HCT116 (cell line): ENCODE measurements at places on chromosomes 6 and 20.
A peak's percentile ranks its signal among the peaks of the same experiment; 100 is the strongest.

GRCh38 chr20:1667502-1668085 is 10.0 kb upstream of the SIRPG start:
- no peak for DNase-seq

- no peak for DNase-seq
Observed at GRCh38 chr6:115865914-115866313, 194.8 kb downstream of the FRK start.

DNA sequence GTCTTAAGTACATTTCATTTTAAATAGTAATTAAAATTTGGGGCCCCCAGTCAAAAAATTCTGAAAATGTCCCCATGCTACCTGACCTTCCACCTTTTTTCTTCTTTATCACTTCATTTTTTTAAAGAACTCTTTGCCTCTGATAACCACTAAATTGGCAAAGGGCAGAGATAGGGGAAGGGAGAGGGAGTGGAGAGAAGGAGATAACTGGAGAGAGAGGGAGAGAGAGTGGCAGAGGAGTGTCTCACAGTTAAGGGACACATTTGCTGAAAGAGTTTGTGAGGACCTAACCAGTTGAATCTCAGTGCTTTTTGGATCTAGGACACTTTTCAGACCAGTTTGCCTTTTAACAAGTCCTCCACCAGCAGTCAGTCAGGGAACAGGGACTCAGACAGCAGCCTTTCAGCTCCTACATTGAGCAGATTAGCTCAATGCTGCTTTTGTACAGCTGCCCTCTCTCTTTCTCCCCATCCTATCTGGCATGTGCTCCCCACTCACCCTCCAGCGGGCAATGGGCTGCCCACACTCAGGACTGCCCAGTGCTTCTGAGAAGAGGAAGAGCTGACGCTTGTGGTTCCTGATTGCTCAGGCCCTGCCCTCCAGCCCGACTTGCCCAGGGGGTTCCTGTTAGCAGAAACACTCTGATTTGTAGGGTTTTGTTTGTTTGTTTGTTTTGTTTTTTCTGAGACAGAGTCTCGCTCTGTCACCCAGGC is 14.4 kb downstream of the ARMC2 start:
- DNase-seq = no peak

- DNase-seq = no peak
Observed at GRCh38 chr20:57469418-57470211, 55.3 kb downstream of the CTCFL start.

GRCh38 chr6:131443014-131443413 is 130.0 kb upstream of the ARG1 start:
- no peak for DNase-seq

DNA sequence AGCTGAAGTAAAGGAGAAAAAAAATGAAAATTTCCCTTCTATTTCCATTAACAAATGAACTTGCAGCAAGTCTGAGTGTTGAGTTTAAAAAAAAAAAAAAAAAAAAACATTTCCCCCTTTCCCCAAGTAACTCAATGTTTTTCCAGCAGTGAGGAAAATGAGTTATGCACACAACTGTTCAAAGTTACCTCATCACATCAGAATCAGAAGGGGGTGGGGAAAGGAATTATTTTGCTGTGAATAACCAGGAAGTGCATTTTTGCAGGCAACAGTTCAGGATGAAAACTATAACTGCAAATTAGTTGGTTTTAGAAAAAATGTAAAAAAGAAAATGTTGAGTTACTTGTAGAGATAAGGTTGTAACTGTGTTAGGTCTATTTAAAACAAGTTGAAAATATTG is 568.9 kb upstream of the CITED2 start:
- DNase-seq = no peak

DNA sequence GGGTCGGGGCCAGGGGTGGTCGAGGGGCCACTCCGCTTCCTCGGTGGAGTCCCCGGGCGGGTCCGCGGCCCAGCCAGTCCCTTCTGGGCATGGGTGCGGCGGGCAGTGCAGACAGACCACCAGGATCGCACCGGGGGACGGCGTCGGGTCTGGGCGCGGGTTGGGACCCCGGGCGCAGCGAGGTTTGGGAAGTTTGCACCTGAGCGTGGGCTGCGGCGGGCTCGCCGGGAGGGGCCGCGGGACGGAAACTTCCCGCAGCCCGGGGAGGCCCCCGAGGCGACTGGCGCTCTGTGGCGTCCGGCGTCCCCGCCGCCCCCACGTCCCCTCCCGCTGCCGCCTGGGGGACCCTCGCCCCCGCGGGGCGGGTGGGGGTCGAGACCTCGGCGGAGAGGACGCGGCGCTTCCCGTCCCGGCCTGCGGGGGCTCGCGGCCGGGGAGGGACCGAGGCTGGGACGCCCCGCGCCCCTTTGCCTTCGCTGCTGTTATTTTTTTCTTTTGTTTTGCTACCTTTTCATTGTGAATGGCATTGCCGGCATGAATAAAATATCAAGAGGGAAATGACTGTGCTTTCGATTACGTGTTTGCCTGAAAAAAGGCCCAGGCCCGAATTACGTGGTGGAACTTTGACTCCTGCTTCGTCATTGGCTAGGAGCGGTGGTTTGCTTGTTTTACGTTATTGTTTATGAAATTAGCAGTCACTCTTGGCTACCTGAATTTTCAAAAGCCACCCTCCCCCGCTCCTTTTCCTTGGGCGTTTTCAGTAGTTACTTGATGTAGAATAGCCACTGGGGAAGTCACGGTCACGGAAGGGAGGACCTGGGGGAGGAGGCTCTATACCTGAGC is 703 bp downstream of the SNX9 start:
- peak; percentile 62 for DNase-seq

DNA sequence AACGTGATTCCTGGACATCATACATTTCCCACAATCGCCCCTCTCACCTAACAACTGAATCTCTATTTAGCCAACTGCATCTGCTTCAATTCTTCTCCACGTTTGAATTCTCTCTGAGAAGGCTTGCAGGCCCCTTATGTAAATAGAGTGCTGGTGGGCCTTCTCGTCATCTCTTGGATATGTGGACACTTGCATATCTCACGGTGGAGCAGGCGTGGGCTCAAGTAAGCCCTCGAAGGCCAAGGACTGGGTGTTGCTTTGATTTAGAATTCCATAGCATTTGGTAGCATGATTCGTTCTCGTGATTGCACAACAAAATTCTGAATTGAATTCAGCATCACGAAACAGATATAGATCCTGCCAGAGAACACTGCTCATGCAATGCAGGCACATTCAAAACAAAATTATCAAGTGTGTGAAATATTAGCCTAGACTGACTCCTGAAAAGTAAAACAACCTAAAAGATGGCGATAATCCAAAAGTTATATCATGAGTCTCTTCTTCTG is 613.6 kb downstream of the TFAP2A start:
- no peak for DNase-seq

DNA sequence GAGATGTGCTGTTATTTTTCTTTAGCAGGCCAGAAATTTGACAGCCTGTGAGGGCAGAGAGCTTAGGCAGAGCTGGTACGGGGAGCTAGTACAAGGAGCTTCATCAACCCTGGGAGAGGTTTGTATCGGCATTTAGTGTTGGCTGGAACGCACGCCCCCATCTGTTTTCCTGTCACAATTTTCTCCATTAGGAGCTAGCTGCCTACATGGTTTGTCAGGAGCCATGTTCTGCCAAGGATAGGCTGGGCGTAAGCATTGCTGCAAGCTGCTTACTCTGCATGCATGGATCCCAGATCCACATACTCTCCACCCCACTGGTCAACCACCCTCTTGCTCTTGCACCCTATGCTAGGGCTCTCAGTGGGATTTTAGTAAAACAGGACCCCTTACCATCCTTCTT is 449.0 kb upstream of the CHD6 start:
- no peak for DNase-seq

DNA sequence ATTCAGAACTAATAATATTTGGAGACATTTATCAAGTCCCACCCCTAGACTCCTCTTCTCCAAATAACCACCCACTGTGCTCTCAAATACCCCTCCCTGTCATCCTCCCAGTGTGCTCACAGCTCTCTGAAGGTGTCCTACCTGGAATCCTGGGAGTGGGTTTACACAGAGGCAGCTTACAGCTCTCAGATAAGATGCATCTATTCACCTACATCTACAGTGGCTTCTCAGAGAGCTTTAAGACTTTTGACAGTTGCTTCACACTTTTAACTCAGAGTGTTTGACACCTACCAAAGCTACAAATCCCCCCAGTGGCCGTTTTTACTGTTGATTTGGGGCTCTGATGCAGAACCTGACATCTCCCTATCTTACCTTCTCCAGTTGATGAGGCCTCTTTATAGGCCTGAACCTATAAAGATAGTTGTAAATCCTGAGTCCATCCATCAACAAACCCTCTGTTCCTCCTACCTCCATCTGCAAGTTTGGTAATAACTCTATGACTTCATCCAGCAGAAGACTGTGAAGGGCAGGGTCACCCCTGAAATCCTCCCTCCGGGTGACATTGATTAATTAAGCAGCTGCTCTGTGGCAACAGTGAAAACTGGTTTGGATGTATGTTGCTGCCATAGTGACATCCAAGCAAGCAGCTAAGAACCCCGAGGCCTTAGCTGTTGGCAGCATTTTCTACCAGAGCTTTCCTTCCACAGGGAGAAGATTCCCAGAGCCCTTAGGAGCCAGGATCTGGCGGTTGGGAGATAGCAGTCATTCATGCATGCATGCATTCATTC is 226.1 kb upstream of the RREB1 start:
- DNase-seq = no peak

- DNase-seq = no peak
Observed at GRCh38 chr20:36367907-36368799, 62.0 kb downstream of the DLGAP4 start.

DNA sequence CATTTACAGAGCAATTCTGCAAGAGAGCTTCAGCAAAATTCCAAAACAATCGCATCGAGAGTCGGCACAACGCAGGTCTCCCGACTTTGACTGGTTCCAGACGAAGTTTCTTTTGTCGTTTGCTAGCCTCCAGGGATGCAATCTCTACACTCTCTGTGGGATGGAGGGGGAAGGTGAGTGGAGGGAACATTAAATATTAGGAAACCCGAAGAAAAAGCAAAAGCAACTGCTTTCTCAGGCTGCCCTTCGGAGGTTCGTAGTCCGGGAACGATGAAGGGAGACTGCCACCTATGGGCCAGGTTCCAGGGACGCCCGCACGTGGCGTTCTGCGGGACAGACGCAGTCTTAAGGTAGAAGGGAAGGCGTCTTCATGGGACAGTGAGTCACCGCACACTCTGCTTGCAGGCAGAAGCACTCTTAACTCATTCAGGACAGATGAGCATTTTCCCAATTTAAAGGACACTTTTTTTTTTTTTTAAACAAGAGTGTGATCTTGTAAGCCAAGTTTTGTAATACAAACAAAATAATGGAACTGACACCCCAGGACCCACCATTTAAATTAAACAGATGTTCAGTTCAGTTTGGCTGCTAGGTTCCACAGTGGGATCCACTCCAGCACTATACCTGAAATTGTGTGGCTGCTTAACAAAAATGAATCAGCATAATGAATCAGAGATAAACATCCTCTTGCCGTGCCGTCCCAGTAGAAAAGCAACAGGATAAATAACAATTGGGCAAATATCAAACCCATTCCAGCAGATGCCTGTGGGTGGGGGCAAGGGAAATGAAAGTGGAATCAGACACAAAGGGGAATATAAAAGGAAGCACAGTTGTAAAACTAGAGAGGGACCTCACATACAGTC is 65.8 kb upstream of the ARMC2 start:
- DNase-seq = peak; percentile 80

DNA sequence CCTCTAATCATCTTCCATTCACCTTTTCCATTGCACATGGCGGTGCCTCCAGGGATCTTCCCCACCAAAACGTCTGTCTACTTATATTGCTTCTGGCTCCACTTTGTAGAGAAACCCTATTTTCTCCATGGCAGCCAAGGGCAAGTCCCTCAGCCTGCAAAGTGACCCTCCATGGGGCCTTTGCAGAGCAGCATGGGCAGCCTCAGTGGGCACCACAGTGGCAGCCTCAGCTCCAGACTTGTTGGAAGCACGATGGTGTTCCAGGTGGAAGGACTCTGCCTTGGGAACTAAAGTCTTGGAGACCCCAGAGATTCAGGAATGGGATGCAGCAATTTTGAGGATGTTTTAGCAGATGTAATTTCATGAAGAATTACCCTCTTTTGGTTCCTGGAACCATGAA is 18.5 kb upstream of the CCR6 start:
- no peak for DNase-seq

DNA sequence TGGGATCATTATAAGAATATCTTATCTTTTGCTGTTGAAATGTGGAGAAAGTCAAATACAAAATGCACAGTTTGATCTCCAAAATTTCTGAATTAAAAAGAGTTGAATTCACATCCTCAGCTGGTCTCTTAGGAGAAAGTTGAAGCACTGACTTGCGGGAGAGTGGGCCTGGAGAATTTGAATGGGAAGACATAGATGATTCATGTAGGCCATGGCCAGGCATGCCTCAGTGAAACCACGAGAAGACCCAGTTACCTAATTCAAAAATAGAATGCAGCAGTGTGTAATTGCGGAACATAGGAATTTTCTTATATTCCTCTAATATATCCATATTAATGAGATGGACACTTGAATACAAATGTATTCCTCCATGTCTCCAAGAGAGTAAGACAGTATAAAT is 53.0 kb upstream of the DTNBP1 start:
- no peak for DNase-seq

GRCh38 chr6:163531122-163531521 is 116.6 kb downstream of the QKI start:
- DNase-seq = no peak

GRCh38 chr20:43853174-43853803 is 61.4 kb upstream of the TOX2 start:
- DNase-seq = no peak
